ENCODE measurements at places on chromosomes 11 and 22. TPM values are rescaled to one million over a fixed set of nuclear protein-coding genes. Genes with fewer than 3 reads are reported as not detected.
A peak's percentile ranks its signal among the peaks of the same experiment; 100 is the strongest.

DNA sequence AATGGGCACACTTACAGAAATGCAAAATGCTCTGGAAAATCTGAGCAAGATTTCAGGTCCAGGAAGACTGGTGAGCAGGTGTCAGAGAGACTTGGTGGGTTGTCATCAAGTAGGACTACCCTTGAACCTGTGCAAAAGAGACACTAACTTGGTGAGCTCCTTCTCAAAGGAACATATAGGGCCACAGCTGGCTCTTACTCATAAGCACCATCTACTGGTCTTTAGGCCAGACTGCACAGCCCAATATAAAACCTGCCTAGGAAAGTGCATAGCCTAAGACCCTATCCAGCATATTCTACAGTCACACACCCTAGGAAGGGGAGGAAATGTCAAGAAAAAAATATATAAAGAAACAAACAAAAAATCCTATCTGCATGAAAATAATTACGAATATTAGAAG, 18.2 kb upstream of the OR10W1 start:
- no peaks in the 10 kb centered on the region for H3K4me1 ChIP-seq
- no peak overlapping the region for H3K4me3 ChIP-seq
- DNase-seq, result peak; percentile 39
- H3K27me3 ChIP-seq, result no peaks in the 10 kb centered on the region
- no peak overlapping the region for H3K27ac ChIP-seq
- no peaks in the 10 kb centered on the region for H3K36me3 ChIP-seq

DNA sequence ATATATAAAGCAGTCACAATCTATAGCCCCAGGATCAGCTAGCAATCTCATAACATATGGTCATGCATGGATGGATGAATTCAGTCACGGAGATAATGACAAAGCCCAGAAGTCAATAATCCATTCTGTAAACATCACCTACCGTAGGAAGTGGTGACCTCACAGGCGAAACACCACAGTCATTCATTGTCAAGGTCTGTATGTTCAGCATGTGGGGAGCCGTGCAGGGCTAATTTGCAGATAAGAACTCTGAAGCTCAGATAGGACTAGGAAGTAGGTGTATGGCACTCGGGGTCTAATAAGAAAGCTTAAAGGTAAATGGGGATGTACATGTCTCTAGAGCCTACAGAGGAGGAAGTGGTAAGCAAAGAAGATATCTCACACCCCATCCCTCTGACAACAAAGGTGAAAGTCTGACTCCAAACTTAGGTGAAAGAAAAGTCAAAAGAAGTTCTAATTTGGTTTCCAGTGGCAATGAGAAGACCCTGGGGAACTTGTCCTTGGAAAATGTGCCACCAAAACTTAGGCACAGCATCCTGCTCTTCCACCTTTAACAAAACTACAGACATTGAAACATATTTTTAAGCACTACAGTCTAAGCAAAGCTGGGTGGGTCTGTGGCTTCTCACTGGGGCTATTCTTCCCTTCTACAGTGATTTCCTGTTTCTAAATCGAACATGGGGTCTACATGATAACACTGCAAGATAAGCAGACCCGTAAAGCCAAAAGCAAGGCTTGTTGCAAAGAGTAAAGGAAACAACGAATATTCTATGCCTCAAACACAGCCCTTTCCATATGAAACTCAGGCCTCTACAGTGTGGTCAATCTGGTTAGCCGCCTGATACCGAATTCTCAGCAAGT, 5.2 kb downstream of the CRTAM start:
- no peaks in the 10 kb centered on the region for H3K36me3 ChIP-seq
- no peak for DNase-seq
- no peaks in the 10 kb centered on the region for H3K4me1 ChIP-seq
- H3K27me3 ChIP-seq, result no peaks in the 10 kb centered on the region

- peaks cover 15% of the 10 kb centered on the region for H3K4me1 ChIP-seq
- H3K27me3 ChIP-seq, result no peaks in the 10 kb centered on the region
- H3K27ac ChIP-seq, result no peak overlapping the region
Observed at GRCh38 chr11:44854086-44854485, 96.6 kb downstream of the TP53I11 start.

DNA sequence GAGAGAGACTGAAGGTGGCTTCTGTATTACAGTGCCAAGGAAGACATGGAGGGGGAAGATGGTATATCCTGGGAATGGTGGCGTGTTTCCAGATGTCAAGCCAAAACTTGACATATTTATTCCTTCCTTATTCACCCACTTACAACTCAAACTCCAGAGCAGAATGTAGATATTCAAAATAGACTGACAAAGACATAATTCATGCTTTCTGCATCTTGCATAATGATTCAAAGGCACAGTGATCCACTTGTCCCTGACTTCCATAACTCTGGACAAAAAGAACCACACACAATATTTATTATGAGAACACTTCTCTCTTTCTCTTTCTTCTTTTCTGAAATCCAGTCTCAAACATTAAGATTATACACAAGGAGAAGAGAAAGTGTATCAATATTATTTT, 48.9 kb downstream of the SLC17A6 start:
- no peak overlapping the region for H3K27ac ChIP-seq
- no peaks in the 10 kb centered on the region for H3K4me1 ChIP-seq
- H3K27me3 ChIP-seq, result no peaks in the 10 kb centered on the region
- no peak for DNase-seq
- H3K4me3 ChIP-seq, result no peak overlapping the region
- H3K36me3 ChIP-seq, result no peaks in the 10 kb centered on the region

DNA sequence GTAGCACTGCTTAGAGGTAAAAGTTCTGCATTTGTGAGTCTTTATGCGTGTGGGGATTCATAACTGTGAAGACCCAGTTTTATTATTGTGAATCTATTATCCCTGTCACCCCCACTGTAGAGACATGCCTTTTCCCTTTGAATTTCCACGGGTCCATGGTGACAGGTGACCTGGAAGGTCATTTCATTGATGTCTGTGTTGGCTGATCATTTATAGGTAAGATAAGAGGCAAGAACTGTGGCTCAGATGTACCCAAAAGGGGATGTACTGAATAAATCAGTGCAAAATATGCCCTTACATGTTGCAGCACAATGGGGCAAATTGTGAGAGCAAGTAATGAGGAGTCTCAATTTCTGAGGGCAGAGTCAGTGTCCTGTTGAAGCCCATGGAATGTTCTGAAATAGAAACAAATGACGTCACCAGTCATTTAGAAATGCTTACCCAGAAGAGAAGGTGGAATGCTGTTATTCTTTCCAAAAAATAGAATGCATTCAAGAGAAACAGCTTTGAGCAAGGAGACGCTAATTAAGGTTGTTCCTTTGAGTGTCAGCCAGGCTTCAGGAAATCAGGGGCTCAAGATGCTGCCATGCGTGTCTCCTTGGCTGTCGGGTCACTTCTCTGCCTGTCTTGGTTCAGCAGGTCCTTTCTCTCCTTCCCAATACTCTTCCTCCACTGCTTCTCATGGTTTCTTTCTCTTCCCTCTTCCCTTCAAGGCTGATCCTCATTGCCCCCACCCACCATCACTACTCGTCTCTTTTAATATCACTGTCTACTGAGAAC, 118.7 kb upstream of the E2F8 start:
- no peaks in the 10 kb centered on the region for H3K36me3 ChIP-seq
- peak overlapping the region; percentile 38 for H3K27ac ChIP-seq
- no peaks in the 10 kb centered on the region for H3K4me1 ChIP-seq
- DNase-seq, result no peak
- H3K4me3 ChIP-seq, result no peak overlapping the region
- H3K27me3 ChIP-seq, result peaks cover 45% of the 10 kb centered on the region

DNA sequence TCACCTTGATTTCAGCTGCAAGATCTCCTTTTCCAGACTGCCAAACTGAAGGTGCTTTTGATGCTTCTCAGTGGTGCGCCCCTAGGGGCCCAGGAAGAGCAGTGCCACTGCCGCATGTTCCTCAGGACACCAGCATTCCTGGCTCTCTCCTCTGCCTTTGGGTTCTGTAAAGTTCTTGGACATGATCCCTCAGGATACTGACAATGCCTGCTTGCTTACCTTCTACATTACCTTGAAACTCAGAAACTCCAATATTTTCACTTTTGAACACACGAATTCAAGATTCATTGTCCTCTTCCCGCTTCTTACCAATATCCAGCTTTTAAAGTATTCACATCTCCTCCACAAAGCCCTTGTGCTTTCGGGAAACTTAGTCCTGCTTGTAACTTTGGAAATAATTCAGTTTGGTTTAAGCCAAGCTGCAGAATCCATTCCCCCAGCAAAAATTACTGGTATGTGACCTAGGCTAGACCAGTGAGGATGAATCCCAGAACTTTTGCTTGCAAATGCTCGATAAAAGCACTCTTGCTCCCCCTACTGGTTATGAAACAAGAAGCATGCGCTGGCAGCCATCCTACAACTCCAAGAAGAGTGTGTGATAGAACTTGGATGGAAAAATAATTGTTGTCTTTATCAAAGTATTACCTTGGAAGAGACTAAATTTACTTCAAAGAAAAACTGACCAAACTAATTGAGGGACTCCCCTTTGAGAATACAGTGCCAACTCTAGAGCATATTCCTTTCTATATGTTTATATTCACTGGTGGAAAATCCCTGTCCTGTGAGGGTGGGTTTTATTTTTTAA, 16.5 kb upstream of the OR5B21 start:
- H3K27ac ChIP-seq, result no peak overlapping the region
- H3K36me3 ChIP-seq, result no peaks in the 10 kb centered on the region
- H3K27me3 ChIP-seq, result no peaks in the 10 kb centered on the region
- peak; percentile 72 for DNase-seq

DNA sequence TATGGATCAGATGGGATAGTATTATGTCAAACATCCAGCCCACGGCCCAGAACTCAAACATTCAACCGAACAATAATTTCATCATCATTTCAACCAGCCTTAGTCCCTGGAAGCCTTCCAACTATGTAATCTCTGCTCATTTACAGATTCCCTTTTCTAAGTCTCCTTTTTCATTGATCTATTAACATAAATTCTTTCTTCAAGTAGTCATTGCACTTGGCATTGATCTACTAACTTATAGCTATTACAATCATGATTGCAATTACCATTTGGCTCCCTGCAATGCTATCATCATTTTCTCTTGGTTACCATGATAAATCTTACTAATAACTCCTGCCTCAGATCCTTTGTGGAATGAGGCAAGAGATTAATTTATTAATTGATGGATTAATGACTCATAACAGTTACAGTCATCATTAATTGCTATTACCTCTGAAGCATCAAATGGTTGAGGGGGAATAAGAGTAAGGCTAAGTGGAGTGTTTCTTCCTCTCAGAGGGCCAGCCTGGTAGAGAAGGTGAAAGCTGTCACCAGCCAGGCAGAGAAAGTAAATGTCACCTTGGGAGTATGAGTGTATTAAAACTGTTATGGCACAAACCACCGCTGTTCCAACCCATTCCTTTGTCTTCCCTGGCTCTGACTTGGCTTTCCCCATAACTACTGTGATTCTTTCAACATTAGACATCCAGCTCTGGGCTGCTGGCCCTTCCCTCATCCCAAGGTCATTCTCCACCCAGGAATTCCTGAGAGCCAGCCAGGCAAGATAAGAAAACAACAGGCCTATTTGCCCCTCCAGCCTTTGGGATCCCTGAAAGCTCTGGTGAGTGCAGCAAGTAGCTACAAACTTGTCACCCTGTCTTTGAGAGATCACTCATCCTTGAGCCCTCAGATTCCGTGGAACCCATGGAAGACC, 174.7 kb downstream of the RRAS2 start:
- H3K4me3 ChIP-seq, result no peak overlapping the region
- H3K36me3 ChIP-seq, result no peaks in the 10 kb centered on the region
- no peak for DNase-seq
- H3K27me3 ChIP-seq, result no peaks in the 10 kb centered on the region
- peaks cover 3% of the 10 kb centered on the region for H3K4me1 ChIP-seq

GRCh38 chr22:47849576-47849975, 1087.1 kb downstream of the TBC1D22A start:
- no peak overlapping the region for H3K4me3 ChIP-seq
- H3K27me3 ChIP-seq, result peaks cover 2% of the 10 kb centered on the region
- H3K27ac ChIP-seq, result no peak overlapping the region
- H3K36me3 ChIP-seq, result no peaks in the 10 kb centered on the region

DNA sequence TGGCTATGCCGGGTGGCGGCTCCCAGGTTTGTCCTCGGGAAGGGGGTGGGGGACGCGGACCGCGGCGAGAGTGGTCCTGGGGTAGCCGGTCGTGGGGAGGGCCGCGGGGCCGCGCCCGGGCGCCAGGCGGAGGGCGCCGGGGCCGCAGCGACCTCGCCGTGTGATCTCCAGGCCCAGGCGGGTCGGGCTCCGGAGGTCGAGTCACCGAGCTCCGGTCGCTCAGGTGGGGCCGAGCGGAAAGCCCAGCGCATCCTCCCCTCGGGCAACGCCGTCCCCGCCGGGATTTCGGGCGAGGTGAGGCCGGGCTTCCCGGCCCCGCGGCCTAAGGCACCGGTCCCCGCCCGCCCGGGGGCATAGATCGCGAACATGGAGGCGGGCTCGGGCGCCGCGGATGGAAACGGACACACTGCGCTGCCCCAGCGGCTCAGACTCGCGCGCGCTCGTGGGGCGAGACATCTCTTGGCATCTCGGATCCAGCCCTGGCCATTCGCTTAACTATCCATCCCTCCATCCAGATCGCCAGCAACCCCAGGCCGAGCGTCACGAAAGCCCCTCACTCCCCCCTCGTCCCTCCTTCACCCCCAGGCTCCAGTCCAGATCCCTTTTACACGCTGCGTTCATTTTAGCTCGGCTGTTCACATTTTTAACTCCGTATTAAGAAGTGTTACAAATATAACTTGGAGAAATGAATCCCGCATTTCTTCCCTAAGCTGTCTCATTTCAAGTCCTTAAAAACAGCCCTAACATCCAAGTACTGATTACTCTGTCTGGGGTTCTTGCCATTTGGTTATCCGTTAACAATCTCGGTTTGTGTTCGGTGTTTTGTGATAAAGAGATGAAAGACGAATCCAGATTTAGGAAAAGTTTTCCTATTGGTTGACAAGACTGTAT, 460 bp downstream of the ZC3H12C start:
- H3K36me3 ChIP-seq, result no peaks in the 10 kb centered on the region
- H3K4me3 ChIP-seq, result peak overlapping the region; percentile 91
- peak overlapping the region; percentile 99 for H3K27ac ChIP-seq
- no peaks in the 10 kb centered on the region for H3K27me3 ChIP-seq
- DNase-seq, result peak; percentile 85

- no peaks in the 10 kb centered on the region for H3K27me3 ChIP-seq
- peak overlapping the region; percentile 95 for H3K27ac ChIP-seq
- H3K36me3 ChIP-seq, result no peaks in the 10 kb centered on the region
- DNase-seq, result no peak
- no peak overlapping the region for H3K4me3 ChIP-seq
- peaks cover 50% of the 10 kb centered on the region for H3K4me1 ChIP-seq
Observed at GRCh38 chr22:42645341-42645937, 3.8 kb downstream of the CYB5R3 start.

- H3K27ac ChIP-seq, result no peak overlapping the region
- no peak for DNase-seq
- no peak overlapping the region for H3K4me3 ChIP-seq
- no peaks in the 10 kb centered on the region for H3K4me1 ChIP-seq
- H3K27me3 ChIP-seq, result no peaks in the 10 kb centered on the region
- no peaks in the 10 kb centered on the region for H3K36me3 ChIP-seq
Observed at GRCh38 chr11:39968071-39968470, 1491.4 kb downstream of the LRRC4C start.

Gene POU2AF2
- total RNA-seq, result not detected

Gene MN1
- total RNA-seq, result 6.5 TPM

Gene GAS2
- 9.8 TPM for total RNA-seq

Gene GLYATL1
- total RNA-seq, result 1.8 TPM

Gene DRICH1
- 0.86 TPM for total RNA-seq

Gene MS4A7
- 111 TPM for total RNA-seq

Gene BTBD18
- total RNA-seq, result not detected

Data from lung (tissue), 17 donors.